Fibroblast of villous mesenchyme (primary cell): ENCODE measurements at places on chromosomes 5 and 9. TPM values are rescaled to one million over a fixed set of nuclear protein-coding genes. Genes with fewer than 3 reads are reported as not detected.

DNA sequence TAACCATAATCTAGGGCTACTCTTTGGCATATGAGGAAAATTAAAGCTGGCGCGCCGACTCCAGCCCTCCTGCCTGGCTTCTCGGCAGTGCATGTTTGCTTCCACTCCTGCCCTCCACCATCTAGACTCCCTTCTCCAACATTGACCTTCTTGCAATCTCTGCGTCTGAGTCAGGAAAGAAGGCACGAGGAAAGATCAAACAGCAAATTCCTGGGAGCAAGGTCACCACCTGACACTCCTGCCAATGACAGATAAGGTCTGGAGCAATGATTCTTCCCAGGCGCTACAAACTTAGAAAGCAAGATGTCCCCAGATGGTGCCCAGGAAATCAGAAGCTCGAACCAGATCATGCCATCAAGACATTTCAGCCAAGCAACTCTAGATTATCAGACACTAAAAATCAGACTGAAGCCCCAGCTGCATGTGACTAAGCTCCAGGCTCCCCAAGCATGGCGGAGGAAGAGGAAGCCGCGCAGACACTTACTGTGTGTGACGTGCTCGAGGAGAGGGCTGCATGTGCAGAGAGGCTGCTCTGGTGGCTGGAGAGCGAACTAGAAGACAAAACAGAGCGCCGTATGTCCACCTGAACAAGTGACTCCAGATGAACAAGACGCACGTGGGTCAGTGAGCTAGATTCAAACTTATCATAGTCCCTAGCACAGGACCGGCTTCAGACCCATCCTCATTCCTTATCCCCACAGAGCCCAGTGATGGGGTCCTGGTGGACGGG, 115.3 kb downstream of the UBE2R2 start:
- no peak for DNase-seq

FRMD3 gene
- total RNA-seq = 0.64 and 0.86 TPM in 2 replicates

DNA sequence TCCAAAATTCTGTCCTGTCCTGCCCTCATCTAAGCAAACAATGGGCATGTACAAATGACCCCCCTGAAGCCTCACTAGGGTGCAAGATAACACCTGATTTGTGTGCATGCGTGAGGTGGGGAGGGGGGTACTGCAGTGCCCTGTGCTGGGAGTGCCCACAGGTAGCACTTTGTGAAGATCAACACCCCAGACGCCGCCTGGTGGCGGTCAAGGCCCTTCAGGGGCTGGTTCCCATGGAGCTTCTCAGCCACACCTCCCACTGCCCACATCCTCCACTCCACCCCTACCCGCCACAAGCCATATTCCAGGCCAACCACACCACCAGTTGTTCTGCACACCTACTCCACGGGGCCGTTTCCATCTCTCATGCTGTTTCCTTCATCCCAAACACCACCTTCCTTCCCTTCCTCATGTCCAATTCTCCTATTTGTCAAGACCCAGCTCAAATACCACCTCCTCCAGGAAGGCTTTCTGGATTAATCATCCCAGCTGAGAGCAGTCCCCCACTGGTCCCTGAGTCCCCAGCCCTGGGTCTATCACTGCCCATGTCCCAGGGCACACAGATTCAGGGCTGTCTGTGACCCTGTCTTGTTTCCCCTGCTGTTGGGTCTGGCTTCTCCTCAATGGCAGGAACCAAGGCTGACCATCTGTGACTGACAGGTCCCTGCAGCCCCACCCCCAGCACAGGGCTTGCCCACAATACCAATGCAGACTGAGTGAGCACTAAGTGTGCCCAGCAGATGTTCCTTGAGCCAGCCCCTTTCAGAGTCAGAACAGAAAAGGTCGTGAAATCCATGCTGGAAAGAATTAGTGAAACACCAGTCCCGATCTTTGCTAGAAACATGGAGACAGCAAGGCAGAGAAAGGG, 178.4 kb downstream of the PAX5 start:
- no peak for DNase-seq

DNA sequence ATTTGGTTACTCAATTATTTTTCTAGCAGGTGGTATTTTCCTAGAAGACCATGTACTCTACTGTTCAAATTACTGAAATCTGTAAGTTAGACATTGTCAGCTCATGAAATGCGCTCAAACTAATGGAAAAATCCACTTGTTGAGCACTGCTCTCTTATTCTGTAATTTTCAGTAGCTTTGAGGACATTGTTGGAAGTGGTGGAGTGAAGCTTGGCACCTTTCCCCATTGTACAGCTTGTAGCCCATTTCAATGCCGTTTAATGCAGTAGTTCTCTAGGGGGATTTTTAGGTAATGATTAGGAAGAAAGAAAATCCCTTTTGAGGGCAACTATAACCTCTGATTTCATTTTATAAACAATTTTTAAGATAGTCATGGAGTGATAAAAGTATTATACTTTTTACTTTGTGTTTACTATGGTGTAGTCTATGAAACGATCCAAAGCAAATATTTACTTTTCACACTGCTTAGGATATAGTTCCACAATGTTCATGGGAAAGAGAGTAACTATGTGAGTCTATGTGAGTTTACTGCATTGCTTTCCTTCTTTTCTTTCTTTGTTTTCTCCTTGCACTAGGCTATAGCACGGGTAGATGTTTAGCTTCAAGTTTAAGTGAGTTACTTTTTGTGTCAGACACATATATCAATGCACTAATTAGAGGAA, 165.8 kb upstream of the ANKH start:
- no peak for DNase-seq

DNA sequence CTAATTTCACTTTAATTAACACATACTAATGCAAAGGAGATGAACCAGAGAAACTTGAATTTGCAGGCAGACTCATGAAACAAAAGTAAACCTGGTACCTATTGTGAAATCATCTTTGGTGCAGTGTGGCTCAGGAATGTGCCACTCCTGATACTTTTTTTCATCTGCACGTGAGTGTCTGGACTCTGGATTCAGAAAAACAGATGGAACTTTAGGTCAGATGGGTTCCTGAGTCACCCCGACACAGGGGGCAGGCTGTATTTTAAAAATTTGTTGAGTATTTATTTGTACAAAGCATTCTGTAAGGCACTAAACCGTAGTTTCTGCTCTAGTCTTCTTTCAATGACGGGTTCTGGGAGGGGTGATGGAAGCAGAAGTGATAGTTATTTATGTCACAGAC, 52.2 kb upstream of the TUT7 start:
- peak; percentile 74 for DNase-seq

CCNI2 gene
- under 0.01 TPM in 1 of 2 replicates, not detected in the other for total RNA-seq

DDX4 gene
- not detected in 2 replicates for total RNA-seq

DNA sequence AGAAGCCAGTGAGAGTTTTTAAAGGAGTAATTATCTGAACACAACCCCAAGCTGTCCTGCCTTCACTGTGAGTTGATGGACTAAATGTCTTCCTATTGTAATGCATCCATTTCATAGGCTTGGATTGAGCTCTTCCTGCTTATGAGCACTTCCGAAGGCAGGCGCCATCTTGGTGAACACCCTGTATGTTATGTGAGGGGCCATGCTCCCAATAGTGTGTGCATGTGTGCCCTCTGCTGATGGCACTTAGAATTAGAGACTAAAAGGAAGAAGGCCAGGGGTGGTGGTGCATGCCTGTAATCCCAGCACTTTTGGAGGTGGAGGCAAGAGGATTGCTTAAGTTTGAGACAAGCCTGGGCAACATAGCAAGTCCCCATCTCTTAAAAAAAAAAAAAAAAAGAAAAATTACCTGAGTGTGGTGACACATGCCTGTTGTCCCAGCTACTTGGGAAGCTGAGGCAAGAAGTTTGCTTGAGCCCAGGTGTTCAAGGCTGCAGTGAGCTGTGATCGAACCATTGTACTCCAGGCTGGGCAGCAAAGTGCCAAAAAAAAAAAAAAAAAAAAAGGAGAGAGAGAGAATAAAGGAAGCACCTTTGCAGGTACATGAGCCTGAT, 65.0 kb downstream of the C9orf152 start:
- no peak for DNase-seq

GRXCR2 gene
- total RNA-seq = not detected in 2 replicates

- DNase-seq = peak; percentile 83
Observed at GRCh38 chr5:75335952-75336614, 937 bp upstream of the HMGCR start.

- peak; percentile 56 for DNase-seq
Observed at GRCh38 chr5:141778206-141778605, 96.2 kb upstream of the ARAP3 start.

- no peak for DNase-seq
Observed at GRCh38 chr9:130028493-130029222, 14.3 kb downstream of the FNBP1 start.

ARL14EPL gene
- total RNA-seq = not detected in 2 replicates

- DNase-seq = peak; percentile 56
Observed at GRCh38 chr9:130927995-130928900, 10.8 kb downstream of the FIBCD1 start.

CCDC180 gene
- 3.0 and 3.9 TPM in 2 replicates for total RNA-seq

GRCh38 chr5:137220523-137220927, 278.6 kb downstream of the SPOCK1 start:
- DNase-seq = peak; percentile 80

SUSD3 gene
- 3.2 and 12.1 TPM in 2 replicates for total RNA-seq

DNA sequence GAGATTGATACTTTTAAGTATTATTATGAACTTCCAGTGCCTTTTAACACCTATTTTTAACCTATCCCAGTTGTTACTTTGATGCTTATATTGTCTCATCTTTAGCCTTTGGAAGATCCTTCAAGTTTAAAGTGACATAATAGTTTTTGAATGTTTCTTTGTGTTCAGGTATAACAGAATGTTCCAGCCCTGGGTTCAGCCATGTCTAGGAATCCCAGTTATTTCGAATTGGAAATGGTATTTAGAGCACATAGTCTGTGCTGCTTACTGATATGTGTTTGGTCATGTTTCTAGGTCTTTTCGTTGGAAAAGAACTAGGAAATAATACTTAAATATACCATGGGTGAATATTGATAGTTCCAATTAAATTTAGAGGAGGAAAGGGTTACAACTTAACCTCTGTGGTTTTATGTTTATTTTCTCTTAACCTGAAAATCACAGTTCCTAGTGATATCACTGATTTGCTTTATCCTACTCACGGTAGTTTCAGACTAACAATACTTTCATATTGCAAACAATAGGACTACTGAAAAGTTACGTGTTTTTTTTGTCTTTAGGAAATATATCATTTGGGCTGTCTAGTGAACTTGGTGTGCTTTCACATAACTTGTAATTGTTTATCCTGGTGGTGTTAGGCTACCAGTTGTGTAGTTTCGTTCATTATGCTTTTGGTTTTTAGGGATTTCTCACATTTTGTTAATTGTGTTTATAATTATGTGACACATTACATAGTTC, 37.8 kb downstream of the UHRF2 start:
- no peak for DNase-seq

LRRTM2 gene
- total RNA-seq = under 0.01 and 0.32 TPM in 2 replicates

GRCh38 chr5:172412724-172413286, 41.5 kb downstream of the SH3PXD2B start:
- peak; percentile 97 for DNase-seq

DNA sequence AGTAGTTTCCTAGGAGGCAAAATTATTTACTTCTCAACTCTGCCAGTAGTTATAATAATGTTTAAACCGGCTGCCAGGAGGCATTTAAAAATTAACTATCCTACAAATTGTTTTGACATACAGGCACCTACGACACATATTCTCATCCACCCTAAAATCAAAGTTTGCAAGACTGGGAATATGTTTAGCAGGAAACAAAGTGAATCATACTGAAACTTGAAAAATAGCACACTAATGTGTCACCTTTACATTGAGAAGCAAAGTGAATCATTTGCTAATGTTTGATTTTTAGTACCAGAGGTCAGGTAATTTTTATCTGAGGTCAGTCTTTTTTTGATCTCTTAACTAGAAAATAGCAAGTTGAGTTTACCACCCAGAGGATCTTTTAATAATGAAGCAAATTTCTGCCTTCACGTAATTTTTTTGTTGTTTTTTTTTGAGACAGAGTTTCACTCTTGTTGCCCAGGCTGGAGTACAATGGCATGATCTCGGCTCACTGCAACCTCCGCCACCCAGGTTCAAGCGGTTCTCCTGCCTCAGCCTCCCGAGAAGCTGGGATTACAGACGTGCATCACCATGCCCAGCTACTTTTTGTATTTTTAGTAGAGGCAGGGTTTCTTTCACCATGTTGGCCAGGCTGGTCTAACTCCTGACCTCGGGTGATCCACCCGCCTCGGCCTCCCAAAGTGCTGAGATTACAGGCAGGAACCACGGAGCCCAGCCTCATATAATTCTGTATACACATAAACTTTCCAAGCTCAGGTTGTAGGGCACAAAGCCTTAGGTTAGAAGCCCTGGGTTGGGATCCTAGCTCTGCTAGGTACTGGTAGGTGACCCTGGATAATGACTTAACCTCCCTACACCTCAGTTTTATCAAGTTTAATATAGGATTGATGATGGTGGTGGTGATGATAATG, 124.3 kb downstream of the UGCG start:
- peak; percentile 73 for DNase-seq

- DNase-seq = no peak
Observed at GRCh38 chr9:76911971-76912370, 6.1 kb upstream of the PRUNE2 start.

JAKMIP2 gene
- total RNA-seq = 3.2 and 3.5 TPM in 2 replicates

DNA sequence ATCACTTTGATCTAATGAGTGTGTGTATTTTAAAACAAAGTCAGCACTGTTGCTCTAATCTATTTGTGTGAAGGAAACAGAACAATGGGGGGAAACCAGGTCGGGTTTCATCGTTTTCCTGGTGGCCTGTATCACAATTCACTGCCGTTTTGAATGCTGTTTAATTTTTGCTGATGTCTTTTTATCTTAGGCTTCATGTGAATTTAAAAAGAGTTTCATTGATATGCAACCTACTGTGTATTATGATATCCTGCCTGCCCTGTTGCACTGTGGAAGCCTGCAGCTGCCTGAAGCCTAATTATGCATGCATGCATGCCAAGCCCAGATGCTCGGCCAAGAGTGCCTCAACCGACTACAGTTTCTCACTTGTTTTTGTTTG, 307.5 kb downstream of the ZNF608 start:
- DNase-seq = no peak

DNA sequence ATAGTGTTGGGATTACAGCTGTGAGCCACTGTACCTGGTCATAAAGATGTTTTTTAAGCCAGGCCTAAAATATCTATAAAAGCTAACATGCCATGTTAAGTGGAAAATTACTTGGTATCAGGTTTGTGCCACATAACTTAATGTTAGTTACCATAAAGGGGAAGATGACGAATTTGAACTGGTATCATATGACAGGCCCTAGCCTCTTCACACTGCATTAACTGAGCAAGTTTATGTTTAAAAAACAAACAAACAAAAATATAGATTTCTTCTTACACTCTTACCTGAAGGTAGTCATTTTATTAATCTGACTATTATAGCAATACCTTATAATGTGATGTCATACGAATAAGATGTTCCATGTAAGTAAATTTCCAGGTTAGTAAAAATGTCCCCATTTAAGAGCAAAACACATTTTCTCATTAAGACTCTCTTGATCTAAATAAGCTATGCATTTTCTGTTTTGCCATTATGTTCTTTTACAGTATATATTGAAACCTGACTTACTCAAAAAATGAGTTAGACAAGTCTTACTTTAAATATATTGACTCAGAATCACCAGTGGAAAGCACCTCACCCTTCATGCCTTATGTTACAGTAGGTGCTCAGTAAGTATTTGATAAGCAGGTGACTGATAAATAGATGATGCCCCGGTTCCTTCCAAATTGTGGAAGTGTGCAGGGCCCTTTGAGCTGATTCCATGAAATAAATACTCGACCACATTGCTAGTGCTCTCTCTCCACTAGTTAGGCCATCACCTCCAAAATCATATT, 125.4 kb downstream of the CDC42SE2 start:
- DNase-seq = no peak
